DMS79 treated with DMSO at 0.1 percent for 48 hours (cell line): ENCODE measurements at places on chromosomes 3 and 15.
A peak's percentile ranks its signal among the peaks of the same experiment; 100 is the strongest.

- peak; percentile 23 for DNase-seq
Observed at GRCh38 chr3:149395107-149396089, 17.9 kb upstream of the TM4SF1 start.

DNA sequence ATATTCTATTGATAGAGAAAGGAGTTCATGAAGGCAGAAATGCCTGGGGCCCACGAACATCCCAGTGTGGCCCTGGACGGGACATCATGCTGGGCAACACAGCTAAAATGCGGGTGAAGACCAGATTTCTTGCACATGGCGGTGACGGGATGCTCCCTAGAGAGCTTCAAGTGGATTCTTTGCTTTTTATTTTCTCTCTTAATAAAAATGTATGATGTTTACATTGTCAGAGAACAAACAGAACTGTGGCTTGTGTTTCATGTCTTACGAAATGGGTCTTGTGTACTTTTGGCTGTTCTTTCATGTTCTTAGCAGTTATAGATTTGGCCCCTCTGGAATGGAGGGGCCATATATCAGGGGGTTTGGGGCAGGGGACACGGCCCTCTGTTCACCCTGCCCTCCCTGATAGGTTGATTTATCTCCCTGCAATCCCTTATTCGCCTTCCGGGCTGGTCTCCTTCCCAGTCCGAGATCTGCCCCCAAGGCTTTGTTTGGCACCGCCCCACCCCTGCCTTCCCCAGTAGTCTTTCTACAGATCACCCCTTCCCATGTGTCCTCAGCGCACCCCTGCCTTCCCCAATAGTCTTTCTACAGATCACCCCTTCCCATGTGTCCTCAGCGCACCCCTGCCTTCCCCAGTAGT is 68.7 kb upstream of the CGNL1 start:
- DNase-seq = no peak

- DNase-seq = no peak
Observed at GRCh38 chr15:79778378-79778990, 118.3 kb downstream of the MTHFS start.

DNA sequence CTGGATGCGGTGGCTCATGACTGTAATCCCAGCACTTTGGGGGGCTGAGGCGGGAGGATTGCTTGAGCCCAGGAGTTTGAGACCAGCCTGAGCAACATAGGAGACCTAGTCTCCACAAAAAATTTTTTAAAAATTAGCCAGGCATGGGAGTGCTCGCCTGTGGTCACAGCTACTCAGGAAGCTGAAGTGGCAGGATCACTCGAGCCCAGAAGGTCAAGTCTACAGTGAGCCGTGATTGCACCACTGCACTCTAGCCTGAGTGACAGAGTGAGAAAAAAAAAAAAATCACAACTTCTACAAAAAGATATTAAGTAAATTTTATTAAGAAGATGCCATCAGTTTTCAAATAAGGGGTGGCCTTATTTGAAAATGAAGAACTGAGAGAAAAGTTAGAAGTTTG is 11.9 kb upstream of the PLA2G4D start:
- DNase-seq = no peak

GRCh38 chr3:144394032-144394431 is 422.4 kb downstream of the DIPK2A start:
- DNase-seq = no peak

- no peak for DNase-seq
Observed at GRCh38 chr3:74676-75243, 121.8 kb upstream of the CHL1 start.

DNA sequence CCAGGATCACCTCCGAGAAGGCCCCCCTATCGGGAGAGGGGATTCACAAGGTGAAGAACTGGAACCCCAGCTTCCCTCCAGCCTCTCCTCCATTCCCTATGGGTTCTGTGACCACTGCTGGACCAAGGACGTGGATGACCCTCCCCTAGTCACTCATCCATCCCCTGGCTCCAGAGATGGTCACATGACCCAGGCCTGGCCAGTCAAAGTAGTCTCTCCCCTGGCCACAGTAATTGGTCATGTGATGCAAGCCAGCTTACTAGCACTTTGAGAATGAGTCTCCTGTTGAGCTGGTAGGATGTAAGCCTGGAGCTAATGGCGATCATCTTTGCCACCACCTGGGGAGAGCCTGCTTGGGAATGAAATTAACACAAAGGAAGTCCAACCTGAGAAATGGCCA is 3.9 kb downstream of the CAMK1 start:
- no peak for DNase-seq

DNA sequence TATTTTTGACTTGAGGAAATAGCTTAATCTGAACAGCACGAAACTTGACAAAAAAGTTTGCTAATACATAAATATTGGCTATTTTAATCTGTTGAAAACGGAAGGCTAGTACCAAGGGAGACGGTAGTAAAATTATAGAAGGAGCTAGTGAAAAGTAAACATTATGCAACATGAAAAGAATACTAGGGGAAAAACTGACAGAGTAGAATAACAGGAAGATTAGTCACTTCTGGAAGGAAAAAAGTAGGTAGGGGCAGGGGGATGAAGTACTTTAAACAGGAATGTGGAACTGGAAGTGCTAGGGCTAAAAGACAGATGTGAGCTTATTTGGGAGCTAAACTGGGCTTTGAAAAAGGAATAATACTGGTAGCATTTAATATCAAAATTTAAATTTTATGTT is 60.1 kb downstream of the MBNL1 start:
- no peak for DNase-seq
